ENCODE measurements at places on chromosomes 11 and 22. TPM values are rescaled to one million over a fixed set of nuclear protein-coding genes. Genes with fewer than 3 reads are reported as not detected.

- no peak for DNase-seq
These were observed 44.9 kb downstream of the ADM start for GRCh38 chr11:10349806-10350205.

- no peak for DNase-seq
These were observed 88.1 kb upstream of the GAL start for GRCh38 chr11:68596231-68596630.

Gene TBCEL
- 26.8 TPM for total RNA-seq

- DNase-seq, result no peak
These were observed 60.1 kb downstream of the CTSC start for GRCh38 chr11:88277349-88277915.

Gene AGBL2
- total RNA-seq, result 2.7 TPM

Gene PLA2G3
- total RNA-seq, result 0.42 TPM

Gene HEPN1
- not detected for total RNA-seq

- no peak for DNase-seq
These were observed 132.2 kb upstream of the B3GAT1 start for GRCh38 chr11:134544095-134544815.

Gene MRGPRF
- 0.57 TPM for total RNA-seq

DNA sequence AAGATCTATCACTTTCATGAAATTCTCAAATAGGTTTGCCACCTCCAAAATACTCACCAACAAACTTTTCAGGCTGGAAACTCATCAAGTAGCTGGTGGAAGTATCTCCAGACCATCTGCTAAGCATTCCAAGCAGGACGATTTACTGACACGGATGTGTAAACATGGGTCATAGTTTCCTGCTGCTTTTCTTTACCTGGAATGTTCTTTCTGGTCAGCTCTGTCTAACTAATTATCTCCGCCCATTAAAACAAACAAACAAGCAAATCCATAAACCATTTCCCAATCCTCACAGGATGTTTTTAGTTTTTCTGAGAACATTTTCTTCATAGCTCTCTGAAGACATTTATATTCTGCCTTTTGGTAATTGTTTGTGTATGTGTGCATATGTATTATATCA lies 397.0 kb downstream of the METTL15 start:
- no peak for DNase-seq

- DNase-seq, result no peak
These were observed 96.5 kb downstream of the ARHGAP8 start for GRCh38 chr22:44848791-44849420.

Gene CNIH2
- total RNA-seq, result 1.6 TPM

- DNase-seq, result no peak
These were observed 3.4 kb downstream of the IGLL1 start for GRCh38 chr22:23576681-23577080.

DNA sequence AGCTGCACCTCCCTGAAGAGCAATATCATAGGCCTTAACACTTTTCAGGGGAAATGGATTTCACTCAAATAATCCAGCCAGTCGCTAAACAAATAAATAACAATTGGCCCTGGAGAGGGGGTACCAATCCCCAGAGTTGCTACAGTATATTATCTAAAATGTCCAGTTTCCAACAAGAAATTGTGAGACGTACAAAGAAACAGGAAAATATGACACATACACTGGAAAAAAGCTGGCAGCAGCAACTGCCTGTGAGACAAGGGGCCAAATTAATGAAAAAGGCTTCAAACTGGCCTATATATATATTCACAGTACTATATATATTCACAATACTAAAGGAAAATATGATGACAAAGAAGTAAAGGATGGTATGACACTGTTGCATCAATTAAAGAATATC lies 4.0 kb downstream of the NF2 start:
- no peak for DNase-seq

- DNase-seq, result no peak
These were observed 24.4 kb upstream of the MGAT3 start for GRCh38 chr22:39432361-39432811.

DNA sequence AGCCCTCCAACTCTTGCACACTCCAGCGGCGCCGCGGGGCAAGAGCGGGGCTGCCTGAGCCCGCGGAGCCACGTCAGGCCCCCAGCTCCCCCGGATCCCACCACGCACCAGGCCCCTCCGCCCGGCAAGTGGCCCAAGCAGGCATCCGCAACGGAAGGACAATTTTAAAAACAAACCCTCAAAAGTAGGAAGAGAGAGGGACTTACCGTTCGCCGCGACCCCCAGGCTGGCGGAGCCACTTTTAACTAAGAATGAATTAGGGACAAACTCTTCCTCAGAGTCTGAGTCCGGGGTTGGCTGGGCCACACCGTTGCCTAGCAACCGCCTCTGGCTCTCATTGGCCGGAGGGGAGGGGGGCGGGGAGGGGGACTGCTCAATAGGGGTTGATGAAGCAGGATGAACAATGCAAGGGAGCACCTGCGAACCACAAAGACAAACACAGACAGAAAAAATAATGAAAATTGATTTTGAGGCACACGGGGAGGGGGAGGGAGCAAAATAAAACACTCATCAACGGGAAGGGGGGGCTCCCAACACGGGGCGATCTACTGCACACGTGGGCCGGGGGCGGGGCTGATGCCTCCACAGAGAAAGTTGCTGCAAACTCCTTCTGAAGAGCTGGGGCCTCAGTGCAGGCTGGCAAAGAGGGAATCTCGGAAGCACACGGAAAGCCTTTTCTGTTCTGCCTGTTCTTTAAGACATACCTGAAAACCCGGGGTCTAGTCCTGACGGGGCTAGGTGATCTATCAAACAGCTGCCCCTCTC lies 387.5 kb upstream of the NARS2 start:
- no peak for DNase-seq

DNA sequence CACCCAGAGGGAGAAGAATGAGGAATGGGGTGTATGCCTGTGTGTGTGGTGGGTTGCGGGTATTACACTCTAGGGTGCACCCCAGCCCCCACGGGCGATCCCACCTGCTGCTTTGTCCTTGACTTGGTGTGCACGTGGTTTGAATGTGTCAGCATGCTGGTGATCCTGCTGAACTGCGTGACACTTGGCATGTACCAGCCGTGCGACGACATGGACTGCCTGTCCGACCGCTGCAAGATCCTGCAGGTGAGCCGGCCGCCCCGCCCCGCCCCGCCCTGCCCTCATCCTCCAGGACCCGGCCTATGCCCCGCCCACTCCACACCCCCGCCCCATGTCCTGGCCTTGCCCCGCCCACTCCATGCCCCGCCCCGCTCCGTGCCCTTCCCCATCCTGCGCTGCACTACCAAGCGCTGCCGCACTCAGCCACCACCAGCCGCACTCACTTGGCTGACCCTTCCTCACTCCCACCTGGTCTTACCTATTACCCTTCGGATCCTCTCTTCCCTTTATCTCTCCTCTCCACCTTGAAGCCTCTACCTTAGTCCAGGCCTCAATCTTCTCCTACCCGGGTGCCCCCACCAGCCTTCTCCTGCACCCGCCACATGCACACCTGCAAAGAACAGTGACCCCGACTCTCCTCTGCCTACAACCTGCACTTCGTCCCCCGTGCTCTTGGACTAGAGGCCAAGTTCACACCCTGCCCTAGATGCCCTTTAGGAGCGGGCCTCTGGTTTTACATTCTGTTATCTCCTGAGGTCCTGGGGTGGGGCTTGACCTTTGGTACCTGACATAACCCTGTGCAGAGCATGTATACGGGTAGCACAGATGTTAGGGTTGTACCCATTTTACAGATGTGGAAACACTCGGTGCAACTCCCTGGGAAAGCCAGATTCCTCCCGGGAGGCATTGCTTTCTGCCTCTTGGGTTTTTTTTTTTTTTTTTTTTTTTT lies 27.7 kb downstream of the CACNA1I start:
- peak; percentile 74 for DNase-seq

Gene OR51A2
- not detected for total RNA-seq

GRCh38 chr11:134727204-134727603 lies 315.2 kb upstream of the B3GAT1 start:
- no peak for DNase-seq

DNA sequence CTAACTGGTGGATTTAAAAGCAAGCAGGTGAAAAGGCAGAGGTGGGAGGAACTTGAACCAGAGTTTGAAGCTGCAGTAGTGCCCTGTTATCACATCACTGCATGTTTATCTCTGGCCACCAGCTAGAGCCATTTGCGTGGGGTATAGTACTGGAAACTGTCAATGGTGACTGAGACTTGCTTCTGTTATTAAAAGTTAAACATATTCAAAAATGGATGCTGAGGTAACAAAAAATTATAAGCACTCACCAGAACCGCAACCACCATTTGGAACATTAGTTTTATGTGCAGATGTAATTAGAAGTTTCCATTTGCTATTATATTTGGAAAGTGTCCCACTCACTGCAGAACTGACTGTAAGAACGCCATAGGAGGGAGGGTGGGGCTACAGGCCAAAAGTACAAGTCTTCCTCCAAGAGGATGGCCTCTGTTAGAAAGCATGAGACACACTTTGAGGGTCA lies 1.2 kb upstream of the CD59 start:
- DNase-seq, result no peak

Gene LYVE1
- 4.1 TPM for total RNA-seq

DNA sequence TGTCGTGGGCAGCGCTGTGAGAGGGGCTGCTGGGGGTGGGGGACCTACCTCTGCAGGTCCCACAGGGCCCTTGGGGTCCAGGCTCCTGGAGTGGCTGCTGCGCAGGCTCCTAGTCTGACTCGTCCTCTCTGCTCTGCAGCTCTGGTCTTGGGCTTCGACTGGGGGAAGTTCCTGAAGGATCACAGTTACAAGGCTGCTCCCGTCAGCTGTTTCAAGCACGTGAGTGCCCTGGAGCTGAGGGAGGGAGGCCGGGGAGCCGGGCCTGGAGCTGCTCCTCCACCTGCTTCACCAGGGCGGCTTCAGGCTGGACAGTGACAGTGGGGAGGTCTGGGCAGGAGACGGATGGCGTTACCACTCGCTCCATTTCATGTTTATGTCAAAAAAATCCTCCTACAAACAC lies 11.9 kb downstream of the L3MBTL2 start:
- no peak for DNase-seq

Gene GLYATL1
- total RNA-seq, result 4.9 TPM

GRCh38 chr11:61851113-61851899 lies 23.2 kb downstream of the FADS2 start:
- no peak for DNase-seq

DNA sequence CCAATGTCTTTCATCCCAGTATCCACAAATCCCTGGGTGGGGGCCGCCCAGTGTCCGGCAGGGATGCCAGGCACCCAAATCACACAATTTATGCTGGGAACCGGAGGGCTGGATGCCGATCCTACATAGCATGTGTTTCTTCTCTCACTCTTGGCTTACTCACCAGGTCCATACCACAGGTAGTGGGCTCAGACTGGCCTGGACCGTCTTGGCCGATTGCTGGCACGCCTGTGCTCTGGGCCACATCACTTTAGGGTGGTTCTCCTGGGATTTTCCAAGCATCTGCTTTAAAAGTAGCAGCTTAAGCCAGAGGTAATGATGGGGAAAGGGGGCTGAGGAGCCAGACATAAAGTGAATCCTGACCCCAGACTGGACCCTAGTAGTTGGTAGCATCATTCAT lies 22.6 kb upstream of the ALDH3B2 start:
- no peak for DNase-seq

Gene TTC36
- total RNA-seq, result 0.19 TPM

- no peak for DNase-seq
These were observed 4.6 kb upstream of the BCL2L13 start for GRCh38 chr22:17633998-17634323.

Gene MRGPRE
- total RNA-seq, result not detected

DNA sequence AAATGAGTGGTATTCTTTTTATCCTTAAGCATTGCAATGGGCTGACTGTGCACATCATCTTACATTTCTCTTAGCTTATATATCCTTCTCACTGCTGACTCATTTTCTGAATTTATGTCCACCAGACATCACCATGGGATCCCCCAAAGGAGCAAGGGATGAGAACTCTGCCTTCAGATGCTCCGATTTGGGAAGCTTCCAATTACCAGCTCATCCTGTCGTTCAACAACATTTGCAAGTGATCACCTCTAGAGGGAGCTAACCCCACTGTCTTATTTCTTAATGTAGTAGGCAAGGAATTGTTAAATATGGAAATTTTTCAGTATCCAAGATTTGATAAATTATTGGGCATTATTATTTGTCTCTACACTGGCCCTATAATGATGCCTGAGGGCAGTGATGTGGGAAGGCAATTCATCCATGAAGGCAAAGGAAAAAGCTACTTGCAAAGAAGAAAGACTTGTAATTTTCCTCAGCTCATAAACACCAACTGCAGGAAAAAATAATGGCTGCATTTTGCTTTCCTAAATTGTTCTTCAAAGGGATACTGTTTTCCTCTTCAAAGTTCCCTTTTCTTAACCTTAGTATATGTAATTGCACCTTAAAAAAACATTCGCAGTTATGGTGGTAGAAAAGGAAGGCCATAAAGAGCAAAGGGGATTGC lies 102.4 kb upstream of the FSHB start:
- DNase-seq, result no peak

Gene CD3G
- 227 TPM for total RNA-seq

Gene SCN4B
- 2.1 TPM for total RNA-seq

Gene ANGPTL5
- total RNA-seq, result not detected

Gene ARHGAP20
- 0.57 TPM for total RNA-seq

DNA sequence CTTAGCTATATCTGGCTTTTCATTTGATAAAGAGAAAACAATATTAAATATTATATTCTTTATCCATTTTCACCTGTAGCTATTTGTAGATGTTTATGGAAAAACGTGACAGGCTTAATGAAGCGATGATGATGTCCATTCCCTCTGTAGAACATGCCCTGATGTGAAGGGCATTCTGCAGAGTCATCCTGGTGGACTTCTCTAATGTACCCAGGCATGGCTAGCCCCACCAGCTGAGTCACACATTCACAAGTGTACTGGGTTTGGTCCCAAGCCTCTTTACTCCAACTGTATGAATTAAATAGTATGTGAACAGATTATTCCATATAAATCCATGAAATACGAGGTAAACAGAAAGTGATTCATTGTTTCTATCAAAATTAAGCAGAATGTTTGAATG lies 139.3 kb downstream of the CADM1 start:
- no peak for DNase-seq

GRCh38 chr11:20055312-20055711 lies 105.0 kb downstream of the DBX1 start:
- DNase-seq, result peak; percentile 16

DNA sequence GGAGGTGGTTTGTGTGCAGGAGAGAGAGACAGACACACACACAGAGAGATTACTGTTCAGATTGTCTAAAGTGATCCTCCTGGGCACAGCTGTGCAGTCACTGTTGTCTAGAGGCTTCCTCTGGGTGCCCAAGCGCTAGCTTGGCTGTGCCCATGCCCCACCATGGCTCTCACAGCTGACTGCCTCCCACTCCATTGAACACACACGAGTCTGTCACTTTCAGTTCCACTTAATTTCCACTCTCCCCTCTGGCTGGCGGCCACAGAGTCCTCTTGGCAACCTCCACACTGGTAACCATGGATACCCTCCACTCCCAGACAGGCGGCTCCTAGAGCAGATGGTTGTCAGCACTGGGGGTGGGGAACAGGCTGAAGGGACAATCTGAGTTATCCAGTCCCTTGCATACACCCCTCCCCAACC lies 29.1 kb downstream of the MAP6 start:
- no peak for DNase-seq

Measured in thymus (tissue), 14 donors.